Sigmoid colon (tissue), 7 donors: ENCODE measurements at places on chromosomes 4 and X. TPM values are rescaled to one million over a fixed set of nuclear protein-coding genes. Genes with fewer than 3 reads are reported as not detected.
A peak's percentile ranks its signal among the peaks of the same experiment; 100 is the strongest.

- H3K4me3 ChIP-seq, result no peak overlapping the region
- DNase-seq, result no peak
- no peaks in the 10 kb centered on the region for H3K36me3 ChIP-seq
- no peaks in the 10 kb centered on the region for H3K4me1 ChIP-seq
These were observed 73.2 kb upstream of the NKX1-1 start for GRCh38 chr4:1479454-1479853.

GRCh38 chr4:1310796-1311631 is 21.3 kb downstream of the MAEA start:
- H3K4me3 ChIP-seq, result no peak overlapping the region
- no peak for DNase-seq
- H3K27ac ChIP-seq, result no peak overlapping the region
- H3K27me3 ChIP-seq, result no peaks in the 10 kb centered on the region
- peaks cover 42% of the 10 kb centered on the region for H3K36me3 ChIP-seq
- H3K4me1 ChIP-seq, result peaks cover 31% of the 10 kb centered on the region

DNA sequence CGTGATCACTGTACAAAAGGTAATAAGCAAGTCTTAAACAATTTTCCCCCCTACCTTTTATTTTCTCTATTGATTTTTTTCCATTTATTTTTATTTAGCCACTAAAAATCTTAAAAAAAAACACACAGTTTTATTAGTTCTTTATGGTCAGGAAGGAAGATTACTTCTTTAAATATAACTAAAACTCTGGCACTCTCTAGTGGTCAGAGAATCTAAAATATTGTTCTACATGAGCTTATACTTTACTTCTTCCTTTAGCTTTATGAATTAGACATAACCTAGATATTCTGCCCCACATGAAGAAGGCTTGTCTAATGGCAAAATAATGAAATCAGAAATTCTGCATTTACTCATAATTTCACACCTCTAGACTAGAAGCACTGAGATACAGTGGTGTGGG is 135.2 kb downstream of the PDE5A start:
- no peak overlapping the region for H3K4me3 ChIP-seq
- no peak for DNase-seq
- no peak overlapping the region for H3K27ac ChIP-seq
- H3K4me1 ChIP-seq, result no peaks in the 10 kb centered on the region

- H3K4me1 ChIP-seq, result no peaks in the 10 kb centered on the region
- no peaks in the 10 kb centered on the region for H3K36me3 ChIP-seq
- H3K27me3 ChIP-seq, result no peaks in the 10 kb centered on the region
- H3K4me3 ChIP-seq, result no peak overlapping the region
- DNase-seq, result no peak
- no peak overlapping the region for H3K27ac ChIP-seq
These were observed 237.9 kb upstream of the EDA2R start for GRCh38 chrX:66876776-66877175.

DNA sequence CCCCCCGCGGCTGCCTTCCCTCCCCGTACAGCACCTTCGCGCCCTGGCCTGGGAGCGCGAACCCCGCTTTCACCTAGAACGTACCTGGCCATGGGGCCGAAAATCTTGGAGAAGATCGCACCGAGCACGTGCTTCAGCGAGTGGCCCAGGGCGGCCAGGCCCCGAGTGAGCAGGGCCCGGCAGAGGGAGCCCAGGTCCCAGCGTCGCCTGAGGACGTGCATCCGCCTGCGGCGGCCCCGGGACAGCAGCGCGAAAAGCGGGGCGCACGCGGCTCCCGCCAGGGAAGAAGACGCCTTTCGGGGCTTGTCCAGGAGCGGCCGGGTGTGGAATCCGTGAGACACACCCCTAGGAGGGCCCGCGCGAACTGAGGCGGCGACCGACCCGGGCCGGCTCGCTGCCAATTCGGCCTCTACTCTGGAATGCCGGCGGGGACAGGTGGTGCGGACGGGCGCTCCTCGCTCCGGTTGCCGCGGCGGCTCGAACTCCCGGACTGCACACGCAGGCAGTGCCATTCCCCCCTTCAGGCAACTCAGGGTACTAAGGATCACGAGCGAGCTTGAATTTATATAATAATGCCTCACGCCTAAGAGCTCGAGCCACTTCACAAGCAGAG is at the start of gene HS6ST2:
Gene HS6ST2, minus strand, starts transcription at position 539 of the 613 bp plus-strand sequence.
- H3K27ac ChIP-seq, result no peak within 1 kb of the TSS
- peaks cover 48% of the 10 kb centered on the region for H3K27me3 ChIP-seq
- H3K4me3 ChIP-seq, result peak within 1 kb of the TSS; percentile 51
- H3K4me1 ChIP-seq, result peaks cover 18% of the 10 kb centered on the region

DNA sequence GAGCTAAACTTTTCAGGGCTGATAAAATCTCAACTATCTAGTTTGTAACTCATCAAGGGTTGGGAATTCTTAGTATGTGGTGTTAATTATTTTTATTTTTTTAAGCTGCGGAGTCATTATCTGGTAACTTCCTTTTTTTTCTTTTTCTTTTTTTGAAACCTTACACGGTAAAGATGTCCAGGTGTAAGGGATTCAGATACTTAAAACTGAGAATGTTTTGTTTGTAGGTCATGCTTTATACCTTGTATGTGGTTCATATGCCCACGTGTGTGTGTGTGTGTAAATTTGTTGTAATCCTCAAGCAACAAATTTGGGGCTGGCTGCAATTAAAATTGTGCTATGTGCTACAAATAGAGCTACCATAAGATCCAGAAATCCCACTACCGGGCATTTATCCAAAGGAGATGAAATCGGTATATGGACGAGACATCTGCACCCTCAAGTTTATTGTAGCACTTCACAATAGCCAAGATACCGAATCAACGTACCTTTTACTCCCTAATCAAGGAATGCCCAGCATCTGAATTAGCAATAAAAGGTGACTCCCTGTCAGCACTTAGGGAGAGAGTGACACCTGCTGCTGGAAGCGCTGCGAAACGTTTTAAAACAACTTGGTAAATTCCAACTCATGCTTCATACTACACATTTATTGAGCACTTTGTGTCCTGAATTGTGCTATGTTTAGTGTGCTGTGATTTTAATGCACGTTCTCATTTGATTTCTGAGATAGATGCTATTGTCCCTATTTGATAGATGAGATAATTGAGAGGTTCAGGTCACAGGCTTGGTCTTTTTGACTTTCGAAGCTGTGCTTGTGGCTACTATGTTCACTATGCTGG is 16.1 kb downstream of the MSMO1 start:
- H3K4me3 ChIP-seq, result no peak overlapping the region
- no peaks in the 10 kb centered on the region for H3K27me3 ChIP-seq
- no peak overlapping the region for H3K27ac ChIP-seq
- DNase-seq, result no peak
- peaks cover 39% of the 10 kb centered on the region for H3K36me3 ChIP-seq

Gene IBSP
- not detected for total RNA-seq

- no peak for DNase-seq
- H3K27ac ChIP-seq, result no peak overlapping the region
- H3K27me3 ChIP-seq, result no peaks in the 10 kb centered on the region
- no peak overlapping the region for H3K4me3 ChIP-seq
These were observed 82.5 kb downstream of the CPE start for GRCh38 chr4:165461159-165461821.

GRCh38 chrX:19792412-19792811 is 95.0 kb downstream of the SH3KBP1 start:
- no peak overlapping the region for H3K4me3 ChIP-seq
- H3K36me3 ChIP-seq, result no peaks in the 10 kb centered on the region
- no peak for DNase-seq
- no peaks in the 10 kb centered on the region for H3K4me1 ChIP-seq
- no peak overlapping the region for H3K27ac ChIP-seq
- H3K27me3 ChIP-seq, result no peaks in the 10 kb centered on the region

Gene NKX6-1
- not detected for total RNA-seq

- no peak overlapping the region for H3K27ac ChIP-seq
- no peaks in the 10 kb centered on the region for H3K36me3 ChIP-seq
- no peak overlapping the region for H3K4me3 ChIP-seq
- H3K27me3 ChIP-seq, result no peaks in the 10 kb centered on the region
- no peaks in the 10 kb centered on the region for H3K4me1 ChIP-seq
These were observed 16.0 kb downstream of the NBDY start for GRCh38 chrX:56744996-56745395.

DNA sequence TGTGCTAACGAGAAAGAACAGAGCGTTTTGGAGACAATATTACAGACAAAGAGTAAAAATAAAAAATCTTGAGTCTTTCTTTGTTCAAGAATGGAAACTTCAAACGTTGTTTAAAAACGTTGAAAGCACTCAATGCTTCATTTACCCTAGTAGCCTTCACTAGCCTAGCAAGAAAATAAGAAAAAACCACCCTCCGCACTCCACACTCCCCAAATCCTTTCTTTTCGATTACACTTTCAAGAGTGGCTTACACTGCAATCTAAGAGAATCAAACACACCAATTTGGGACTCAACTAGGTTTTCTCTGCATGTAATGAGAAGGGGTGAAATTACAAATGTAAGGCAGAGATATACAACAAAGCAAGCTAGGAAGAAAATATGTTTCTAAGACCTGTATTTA is 4.7 kb downstream of the TMSB4X start:
- peak overlapping the region; percentile 88 for H3K27ac ChIP-seq
- DNase-seq, result no peak
- H3K4me3 ChIP-seq, result no peak overlapping the region
- H3K4me1 ChIP-seq, result no peaks in the 10 kb centered on the region

GRCh38 chr4:173556398-173557131 is 26.5 kb upstream of the HAND2 start:
- no peaks in the 10 kb centered on the region for H3K27me3 ChIP-seq
- peak overlapping the region; percentile 52 for H3K27ac ChIP-seq
- H3K4me1 ChIP-seq, result peaks cover 22% of the 10 kb centered on the region
- no peaks in the 10 kb centered on the region for H3K36me3 ChIP-seq
- no peak for DNase-seq
- no peak overlapping the region for H3K4me3 ChIP-seq

Gene SPANXC
- total RNA-seq, result not detected

- DNase-seq, result no peak
- no peak overlapping the region for H3K27ac ChIP-seq
- no peak overlapping the region for H3K4me3 ChIP-seq
- no peaks in the 10 kb centered on the region for H3K27me3 ChIP-seq
These were observed 330.4 kb upstream of the NWD2 start for GRCh38 chr4:36914106-36914505.

GRCh38 chrX:153669174-153669890 is 4.3 kb downstream of the PNCK start:
- no peaks in the 10 kb centered on the region for H3K27me3 ChIP-seq
- H3K27ac ChIP-seq, result no peak overlapping the region
- H3K4me1 ChIP-seq, result peaks cover 3% of the 10 kb centered on the region
- H3K36me3 ChIP-seq, result no peaks in the 10 kb centered on the region

DNA sequence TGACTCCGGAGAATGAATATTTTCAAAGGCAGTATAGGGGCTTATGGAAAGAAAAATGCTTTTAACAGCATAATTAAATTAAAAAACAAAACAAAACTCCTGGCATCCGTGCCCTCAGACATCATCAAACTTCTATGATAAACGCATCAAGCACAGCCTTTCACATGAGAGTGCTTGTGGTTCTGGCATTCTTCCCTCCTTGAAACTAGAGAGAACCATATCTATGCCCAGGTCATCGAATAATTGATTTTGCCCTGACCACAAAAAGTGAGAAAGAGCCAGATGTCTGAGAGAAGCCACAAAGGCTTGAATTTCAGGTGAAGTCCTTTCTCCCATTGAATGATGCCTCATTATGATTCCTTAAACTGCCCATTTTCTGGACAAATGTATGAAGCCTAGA is 286.8 kb downstream of the CBLL2 start:
- H3K27ac ChIP-seq, result no peak overlapping the region
- no peak for DNase-seq
- no peaks in the 10 kb centered on the region for H3K27me3 ChIP-seq
- H3K4me3 ChIP-seq, result no peak overlapping the region

- no peaks in the 10 kb centered on the region for H3K36me3 ChIP-seq
- no peaks in the 10 kb centered on the region for H3K27me3 ChIP-seq
- no peak overlapping the region for H3K27ac ChIP-seq
- H3K4me1 ChIP-seq, result no peaks in the 10 kb centered on the region
These were observed 17.8 kb upstream of the PAGE2B start for GRCh38 chrX:55056820-55057674.

- peaks cover 4% of the 10 kb centered on the region for H3K4me1 ChIP-seq
- no peak overlapping the region for H3K4me3 ChIP-seq
- no peak for DNase-seq
These were observed 60.6 kb downstream of the RPS6KA3 start for GRCh38 chrX:20205927-20206708.

DNA sequence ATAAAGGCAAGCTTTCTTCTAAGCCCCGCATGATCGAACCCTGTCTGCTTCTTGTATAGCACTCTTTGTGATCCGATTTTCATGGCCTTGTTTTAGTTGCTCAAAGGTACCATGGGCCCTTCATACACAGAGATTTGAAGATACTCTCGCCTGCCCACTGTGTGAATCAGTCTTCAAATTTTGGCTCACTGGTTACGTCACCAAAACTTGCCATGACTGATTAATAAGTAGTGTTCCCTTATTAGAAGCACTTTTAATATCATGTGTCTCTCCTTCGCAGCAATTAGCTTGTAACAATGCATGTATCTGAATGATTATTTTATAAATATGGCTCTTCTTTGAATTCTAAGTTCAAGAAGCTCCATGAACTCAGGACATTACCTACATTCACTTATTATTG is 880.5 kb downstream of the STPG2 start:
- H3K4me3 ChIP-seq, result no peak overlapping the region
- H3K36me3 ChIP-seq, result no peaks in the 10 kb centered on the region
- DNase-seq, result no peak
- no peaks in the 10 kb centered on the region for H3K4me1 ChIP-seq
- no peak overlapping the region for H3K27ac ChIP-seq
